ENCODE measurements at places on chromosomes 6 and 20.

DNA sequence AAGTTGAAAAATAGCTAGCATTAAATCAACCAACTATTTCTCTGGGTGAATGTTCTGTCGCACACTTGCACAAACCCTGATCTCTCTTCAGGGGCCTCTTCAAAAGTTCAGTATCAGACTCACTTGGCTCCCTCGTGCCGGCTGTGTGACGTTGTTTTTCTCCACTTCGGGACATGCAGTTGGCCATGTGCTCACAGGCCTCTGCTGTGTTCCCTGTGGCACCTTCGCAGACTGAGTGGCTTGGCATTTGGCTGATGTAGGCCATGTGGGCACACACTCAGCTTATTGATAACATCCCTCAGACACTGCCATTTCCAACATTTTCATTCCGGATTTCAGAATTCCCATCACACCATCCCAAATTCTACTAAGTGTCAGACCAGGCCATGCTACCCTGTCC is 49.3 kb downstream of the PACRG start:
- DNase-seq = no peak

DNA sequence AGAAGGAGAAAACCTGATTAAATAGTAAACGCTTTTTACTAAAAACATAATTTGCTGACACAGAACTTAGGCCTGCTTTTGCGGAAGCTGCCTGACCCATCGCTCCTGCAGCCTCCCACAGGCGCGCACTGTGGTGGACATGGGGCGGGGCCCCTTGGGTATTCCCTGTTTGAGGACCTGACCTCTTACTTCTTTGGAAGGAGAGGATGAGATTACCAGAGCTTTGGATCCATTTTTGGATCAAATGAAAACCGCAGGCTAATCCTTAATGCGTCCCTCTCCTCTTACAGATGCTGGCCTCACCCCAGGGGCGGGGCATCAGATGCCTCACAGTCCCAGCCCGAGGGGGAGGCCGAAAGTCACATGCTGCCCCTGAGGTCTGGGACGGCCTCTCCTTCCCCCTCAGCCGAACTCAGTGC is 151.0 kb downstream of the SCML4 start:
- DNase-seq = no peak

GRCh38 chr6:24666097-24666640 is 530 bp downstream of the TDP2 start:
- DNase-seq = no peak

DNA sequence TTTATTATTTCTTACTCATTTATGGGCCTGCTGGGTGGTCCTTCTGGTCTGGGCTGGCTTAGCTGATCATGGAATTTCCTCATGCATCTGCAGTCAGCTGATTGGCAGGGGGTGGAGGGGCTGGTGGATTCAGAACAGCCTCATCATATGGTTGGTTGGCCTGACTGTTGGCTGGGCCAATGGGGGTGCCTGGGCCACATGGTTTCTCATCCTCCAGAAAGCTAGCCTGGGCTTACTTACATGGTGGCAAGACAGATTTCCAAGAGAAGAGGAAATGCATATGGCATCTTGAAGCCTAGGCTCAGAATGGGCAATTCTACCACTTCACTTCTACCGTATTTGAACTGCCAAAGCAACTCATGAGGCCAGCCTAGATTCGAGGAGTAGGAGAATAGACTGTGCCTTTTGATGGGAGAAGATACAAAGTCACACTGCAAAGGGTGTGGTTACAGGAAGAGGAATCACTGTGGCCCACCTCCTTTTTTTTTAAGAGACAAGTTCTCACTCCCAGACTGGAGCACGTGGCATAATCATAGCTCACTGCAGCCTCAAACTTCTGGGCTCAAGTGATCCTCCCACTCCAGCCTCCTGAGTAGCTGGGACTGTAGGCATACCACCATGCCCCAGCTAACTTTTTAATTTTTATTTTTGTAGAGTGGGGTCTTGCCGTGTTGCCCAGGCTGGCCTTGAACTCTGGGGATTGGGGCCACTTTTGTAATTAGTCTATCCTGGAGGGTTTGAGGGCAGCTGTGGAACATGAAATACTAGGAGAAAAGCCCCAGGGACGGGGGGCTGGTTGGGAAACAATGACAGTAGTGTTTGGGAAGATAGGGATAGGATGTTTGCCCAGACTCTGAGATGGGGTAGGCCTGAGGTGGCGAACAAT is 47.6 kb upstream of the RNF24 start:
- DNase-seq = no peak

DNA sequence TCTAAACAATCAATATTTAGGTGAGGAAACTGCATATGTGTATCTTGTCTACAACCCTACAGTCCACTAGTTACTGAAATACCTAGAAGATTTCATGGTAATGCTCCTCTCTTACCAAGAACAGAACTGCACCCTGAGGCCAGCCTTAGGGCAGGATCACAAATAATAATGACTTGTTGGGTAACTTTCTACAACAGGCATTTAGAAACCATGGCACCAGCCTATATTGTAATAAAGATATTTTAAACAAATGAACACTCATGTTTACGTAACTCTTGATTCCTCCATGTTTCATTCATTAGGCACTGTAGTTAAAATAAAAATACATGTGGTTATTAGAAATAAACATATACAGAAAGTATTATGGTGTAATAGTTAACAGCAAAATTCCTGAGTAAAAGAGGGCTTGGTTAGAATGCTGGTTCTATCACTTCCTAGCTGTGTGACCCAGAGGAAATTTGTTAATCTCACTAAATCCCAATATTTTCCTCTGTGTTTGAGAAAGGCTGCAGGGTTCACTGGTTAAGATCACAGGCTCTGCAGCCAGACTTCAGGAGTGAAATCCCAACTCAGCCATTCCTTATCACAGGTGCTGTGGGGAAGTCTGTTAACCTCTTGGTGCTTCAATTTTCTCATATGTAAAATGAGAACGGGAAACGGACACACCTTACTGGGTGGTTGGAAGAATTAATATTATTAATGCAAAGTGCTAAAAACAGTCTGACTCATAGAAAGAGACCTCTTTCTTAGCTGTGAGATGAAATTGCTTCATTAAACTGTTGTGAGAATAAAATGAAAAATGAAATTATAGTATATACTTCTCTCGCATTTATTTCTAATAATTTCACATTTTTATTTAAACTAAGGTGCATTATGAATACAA is 8.5 kb downstream of the HMGN3 start:
- DNase-seq = no peak

DNA sequence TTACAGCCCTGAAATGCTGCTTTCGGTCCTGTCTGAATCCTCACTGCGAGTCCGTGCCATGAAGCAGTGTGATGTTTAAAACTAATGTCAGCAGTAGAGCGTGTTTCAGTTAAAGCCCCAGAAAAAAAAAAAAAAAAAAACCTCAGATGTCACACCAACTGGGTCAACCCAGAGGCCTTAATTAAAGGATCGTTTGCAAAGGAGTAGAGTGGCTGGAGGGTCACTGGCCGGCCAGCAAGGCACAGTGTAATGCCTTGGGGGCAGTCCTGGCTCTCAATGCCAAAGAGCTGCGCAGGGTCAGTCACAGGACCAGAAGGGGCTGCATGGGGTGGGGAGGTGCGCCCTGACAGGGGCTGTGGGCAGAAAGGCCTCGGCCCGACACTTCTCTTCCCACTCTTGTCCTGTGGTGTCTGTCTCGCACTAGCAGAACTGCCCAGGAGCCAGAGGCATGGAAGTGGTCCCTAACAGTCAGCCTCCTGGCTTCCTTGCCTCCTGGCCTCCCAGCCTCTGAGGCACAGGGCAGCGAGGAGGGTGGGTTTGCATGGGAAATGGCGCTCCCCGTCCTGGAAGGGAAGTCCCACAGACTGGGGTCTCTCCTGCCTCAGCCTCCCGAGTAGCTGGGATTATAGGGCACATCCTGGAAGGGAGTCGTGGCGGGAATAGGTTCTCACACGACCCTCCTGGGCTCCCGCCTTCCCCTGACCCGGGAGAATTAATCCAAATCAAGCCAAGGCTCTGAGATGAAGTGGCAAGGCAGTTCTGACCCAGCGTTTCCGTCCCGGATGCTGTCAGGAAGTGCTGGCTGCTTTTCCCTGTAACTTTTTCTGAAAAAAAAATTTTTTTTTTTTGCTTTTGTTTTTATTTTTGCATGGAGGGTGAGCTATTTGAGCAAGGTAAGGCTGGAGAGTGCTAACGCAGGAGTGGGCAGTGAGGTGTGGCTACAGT is 53.7 kb upstream of the MPC1 start:
- DNase-seq = no peak

GRCh38 chr20:38187517-38187916 is 22.4 kb upstream of the TGM2 start:
- DNase-seq = no peak

GRCh38 chr20:32972181-32973076 is 31.8 kb downstream of the SUN5 start:
- no peak for DNase-seq

DNA sequence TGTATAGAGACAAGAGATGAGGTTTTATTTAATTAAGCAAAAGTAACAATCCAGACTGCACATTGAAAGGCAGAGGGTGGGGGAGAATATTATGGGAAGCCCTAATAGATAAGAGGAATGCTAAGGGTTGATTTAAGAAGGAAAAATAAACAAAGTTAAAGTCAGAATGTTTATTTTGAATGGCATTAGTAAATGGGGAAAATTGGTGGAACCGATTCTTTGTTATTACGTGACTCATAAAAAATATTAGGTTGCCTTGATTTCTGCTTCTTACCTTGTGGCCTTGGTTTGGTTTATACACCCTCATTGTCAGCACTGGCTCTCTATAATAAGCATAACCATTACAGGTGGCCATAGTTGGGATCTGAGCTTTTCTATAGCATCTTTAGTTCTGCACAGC is 674.8 kb upstream of the CITED2 start:
- no peak for DNase-seq

GRCh38 chr6:36769183-36769675 is 70.0 kb downstream of the CPNE5 start:
- no peak for DNase-seq

GRCh38 chr6:145151624-145152023 is 583.7 kb downstream of the EPM2A start:
- DNase-seq = no peak

DNA sequence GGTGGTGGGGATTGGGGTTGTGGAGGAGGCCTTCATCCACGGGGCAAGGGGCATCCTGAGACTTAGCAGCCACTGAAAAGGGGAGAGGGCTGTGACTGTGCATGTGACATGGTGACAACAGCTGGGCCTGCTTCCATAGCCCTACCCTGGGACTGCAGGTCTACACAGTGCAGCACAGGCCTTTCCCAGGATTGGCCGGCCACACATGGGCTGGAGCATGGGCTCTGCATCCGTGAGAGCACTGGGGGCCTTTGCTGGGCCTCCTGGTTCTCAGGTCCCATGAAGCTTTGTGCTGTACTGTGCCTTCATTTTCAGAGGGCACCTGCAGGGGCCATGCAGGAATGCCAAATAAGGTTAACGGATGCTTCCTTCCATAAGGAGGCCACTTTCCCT is 56.0 kb downstream of the ZDHHC14 start:
- no peak for DNase-seq

DNA sequence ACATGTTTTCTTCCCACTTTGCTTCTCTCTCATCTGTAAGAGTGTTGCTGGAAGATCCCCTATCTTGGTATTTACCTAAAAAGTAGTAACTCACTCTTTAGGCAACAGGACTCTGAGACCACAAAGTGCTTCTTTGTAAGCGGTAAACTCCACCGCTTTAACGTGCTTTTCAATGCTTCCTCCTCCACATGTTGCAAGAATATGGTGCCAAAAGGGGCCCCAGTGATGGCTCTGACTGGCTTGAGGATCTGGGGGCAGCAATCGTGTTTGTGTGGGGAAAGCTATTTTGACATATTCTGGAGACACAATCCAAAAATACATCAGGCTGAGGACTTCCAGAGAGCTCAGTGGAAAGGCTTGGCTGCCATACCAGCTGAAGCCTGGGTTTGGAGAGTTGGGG is 12.4 kb upstream of the CPNE5 start:
- no peak for DNase-seq

Data from HFF-Myc (cell line).